Coronary artery (tissue), 2 donors: ENCODE measurements at places on chromosomes 16 and 17.

GRCh38 chr17:65627891-65628643 is 66.6 kb upstream of the AXIN2 start:
- no peak for DNase-seq

GRCh38 chr17:76481071-76481655 is 13.8 kb downstream of the AANAT start:
- DNase-seq: no peak

DNA sequence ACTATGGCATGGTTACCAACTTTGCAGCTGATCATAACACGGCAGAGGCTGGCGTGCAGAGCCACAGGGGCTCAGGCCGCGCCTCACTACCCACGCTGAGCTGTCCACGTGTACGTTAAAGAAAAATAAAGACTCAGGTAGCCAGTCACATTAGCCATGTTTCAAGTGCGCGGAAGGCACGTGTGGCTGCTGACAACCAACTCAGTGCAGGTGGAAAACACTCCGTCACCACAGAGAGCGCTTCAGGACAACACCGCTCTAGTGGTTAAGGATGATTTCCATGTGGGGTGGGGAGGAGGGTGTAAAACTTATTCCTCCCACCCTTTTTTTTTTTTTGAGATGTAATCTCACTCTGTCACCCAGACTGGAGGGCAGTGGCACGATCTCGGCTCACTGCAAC is 33.8 kb downstream of the ZCCHC14 start:
- DNase-seq: no peak

- DNase-seq: no peak
Measured at GRCh38 chr16:48537909-48538745, 71.9 kb downstream of the N4BP1 start.

DNA sequence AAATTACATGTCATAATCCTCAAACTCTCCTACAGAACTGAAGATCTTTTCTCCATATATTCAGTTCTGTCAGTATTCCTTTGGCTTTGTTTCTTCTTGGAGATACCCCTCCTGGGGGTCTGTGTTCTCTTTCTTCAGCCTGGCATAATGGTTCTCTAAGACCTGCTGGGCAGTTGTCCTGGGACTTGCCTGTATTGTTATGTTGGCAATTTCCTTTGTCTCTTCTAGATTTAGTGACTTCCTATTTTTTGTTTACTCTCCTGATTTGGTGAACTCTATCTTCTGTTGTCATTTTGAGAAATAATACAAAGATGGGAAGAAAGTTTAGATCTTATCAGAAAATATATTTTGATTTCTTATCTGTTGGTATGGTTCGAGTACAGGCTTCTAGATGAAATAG is 127.8 kb downstream of the GOSR1 start:
- DNase-seq: no peak
